Spleen (tissue), 13 donors: ENCODE measurements at places on chromosomes 7 and 10.

DNA sequence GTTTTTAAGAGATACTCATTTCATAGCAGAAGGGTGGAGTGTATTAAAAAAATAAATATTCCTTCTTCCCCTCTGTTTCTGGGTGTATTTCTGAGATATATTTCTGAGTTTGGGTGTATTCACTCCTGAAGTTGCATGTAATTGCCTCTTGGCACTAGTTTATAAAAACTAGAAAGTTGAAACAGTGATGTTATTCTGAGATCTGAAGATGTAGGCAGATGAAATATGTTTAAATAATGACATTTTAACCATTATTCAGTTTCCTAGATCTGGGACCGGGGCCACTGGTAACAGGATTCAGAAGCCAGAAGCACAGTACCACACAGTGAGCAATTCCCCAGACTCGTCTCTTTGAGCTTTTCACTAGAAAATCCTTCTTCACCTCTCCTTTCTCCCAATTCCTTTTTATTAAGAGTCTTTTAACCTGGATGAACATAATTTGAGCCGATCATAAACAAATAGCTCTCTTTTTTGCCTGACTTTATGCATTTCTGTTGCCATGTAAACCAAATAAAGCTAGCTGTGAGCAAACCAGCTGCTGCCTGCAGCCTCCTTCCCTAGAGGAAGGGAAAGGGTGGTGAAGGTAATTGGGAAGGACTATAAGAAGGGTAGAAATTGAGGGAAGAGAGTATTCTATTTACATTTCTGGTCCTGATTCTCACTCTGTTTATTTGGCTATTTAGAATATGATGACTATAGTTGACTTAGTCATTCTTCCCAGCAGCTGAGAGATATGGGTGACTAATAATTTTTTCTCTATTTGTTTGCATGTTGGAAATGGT lies 101.8 kb upstream of the STRIP2 start:
- no peak for DNase-seq

- DNase-seq = no peak
Measured at GRCh38 chr10:12019283-12019971, 23.2 kb downstream of the UPF2 start.

- DNase-seq = no peak
Measured at GRCh38 chr10:47169581-47169980, 130.4 kb upstream of the GDF10 start.

DNA sequence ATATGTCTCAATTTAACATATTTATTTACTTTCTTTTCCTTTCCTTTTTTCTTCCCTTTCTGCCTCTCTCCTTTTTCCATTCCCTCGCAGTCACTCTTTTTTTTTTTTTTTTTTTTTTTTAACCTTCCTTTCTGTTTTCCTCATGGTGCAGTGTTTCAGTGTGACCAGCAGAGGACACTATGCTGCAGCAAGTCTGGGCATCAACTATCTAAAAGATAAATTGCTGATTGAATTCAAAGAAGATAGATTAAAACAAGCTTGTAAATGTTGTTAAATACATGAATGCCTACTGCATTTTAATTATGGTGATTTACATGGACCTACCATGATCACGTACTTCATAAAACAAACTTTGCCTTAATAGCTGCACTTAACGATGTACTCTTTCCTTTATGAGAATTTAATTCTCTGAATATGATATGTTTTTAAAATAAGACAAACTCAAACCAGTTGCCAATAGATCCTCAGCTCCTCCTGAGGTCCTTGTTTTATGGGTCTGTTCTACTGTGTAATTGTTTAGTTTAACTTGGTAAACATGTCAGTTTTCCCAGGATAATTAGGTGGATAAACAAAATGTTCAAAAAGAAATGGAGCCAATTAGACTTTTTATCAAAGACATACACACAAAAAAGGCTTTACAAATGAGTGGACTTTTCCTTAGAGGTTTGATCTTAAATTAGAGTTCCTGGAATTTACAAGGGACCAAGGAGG lies 101.0 kb upstream of the AGR3 start:
- no peak for DNase-seq
